NCI-H1694 (cell line): ENCODE measurements at places on chromosomes 16 and 17.
A peak's percentile ranks its signal among the peaks of the same experiment; 100 is the strongest.

DNA sequence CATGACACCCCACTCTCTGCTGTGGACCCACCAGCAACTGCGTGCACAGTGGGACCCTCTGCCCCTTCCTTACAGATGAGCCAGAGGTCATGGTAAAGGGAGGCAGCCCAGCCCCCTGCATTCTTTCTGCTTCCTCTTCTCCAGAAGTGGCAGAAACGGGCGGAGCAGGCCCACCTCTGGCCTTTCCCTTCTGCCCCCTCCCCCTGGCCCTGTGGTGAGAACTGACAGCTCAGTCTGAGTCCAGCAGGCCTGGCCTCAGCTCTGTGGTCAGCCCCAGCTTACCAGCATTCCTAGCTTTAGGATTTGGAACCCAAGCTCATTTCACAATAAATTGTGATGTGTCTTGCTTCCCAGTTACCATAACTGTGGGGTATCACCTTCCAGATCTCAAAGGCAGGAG is 4.8 kb upstream of the ANKRD11 start:
- no peak for DNase-seq

DNA sequence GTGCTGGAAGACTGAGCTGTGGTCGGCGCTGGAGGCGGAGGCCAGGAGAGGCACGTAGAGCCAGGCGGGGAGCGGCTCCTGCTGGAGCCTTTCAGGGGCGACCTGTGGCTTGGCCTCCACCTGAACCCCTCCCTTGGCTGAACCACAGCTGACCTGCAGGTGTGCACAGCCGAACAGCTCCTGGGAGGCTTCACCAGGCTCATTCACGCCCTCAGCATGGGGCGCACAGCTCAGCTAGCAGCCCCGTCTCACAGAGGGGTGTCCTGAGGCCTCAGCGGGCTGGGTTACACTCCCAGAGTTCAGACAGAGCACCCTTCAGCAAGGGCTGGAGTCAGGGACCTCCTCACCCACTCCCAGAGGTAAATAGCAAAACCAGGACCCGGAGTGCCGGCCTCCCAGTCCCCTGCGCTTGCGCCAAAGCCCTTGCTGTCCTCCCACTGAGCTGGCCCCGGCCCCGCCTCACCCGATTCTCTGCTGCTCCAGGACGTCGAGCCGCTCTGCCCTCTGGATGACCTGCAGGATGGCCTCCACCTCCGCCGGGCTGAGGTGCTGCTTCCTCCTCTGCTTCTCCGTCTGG is 31.7 kb downstream of the RPH3AL start:
- no peak for DNase-seq

GRCh38 chr17:80445007-80445725 is 30.2 kb downstream of the ENDOV start:
- peak; percentile 96 for DNase-seq

DNA sequence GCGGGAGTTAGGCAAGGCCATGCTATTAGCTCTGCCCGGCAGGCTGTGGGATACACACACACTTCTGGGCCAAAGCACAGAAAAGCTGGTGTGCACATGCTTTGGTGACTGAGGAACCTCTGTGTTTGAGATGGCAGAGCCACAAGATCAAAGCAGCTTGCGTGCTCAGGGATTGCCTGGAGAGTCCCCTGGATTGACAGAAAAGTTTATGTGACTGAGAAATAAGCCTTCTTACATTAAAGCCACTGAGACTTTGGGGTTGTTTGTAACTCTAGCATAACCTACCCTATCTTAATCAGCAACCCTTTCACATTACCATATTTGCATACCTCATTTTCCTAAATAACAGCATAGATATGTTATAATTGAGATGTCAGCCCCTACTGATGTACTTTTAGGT is 69.3 kb downstream of the MYO1D start:
- no peak for DNase-seq

DNA sequence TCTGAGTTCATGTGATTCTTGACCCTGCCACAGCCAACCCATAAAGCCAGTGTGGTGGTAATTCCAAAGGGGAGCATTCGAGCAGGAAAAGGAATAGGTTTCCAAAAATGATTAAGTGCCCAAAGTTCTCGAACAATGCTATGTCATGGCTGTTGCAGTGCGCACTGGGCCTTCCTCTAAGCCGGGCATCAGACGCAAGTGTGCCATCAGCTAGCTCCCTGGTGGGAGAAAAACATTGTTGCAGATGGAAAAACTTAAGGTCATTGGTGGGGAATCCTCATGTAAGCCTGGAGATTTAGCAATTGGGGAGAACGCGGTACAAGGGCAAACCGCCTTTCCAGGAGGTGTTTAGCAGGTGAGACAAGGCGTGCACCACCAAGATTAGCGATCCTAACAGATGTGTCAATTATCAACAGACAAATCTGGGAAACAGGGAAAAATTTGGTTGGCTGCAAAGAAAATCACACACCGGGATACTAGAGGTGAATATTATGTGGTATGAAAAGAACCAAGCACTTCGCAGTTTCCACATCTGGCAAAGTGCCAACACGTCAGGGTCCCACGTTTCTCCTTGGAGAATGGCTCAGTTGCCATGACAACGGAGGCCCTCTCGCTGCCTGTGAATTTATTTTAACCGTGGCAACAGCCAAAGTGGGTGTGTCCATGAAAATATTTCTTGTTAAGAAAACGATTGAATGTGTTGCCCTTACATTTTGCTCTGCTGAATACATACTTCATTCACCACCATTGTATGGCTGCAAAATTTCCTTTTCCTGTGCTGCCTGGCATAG is 118.5 kb upstream of the CACNG5 start:
- DNase-seq, result no peak

DNA sequence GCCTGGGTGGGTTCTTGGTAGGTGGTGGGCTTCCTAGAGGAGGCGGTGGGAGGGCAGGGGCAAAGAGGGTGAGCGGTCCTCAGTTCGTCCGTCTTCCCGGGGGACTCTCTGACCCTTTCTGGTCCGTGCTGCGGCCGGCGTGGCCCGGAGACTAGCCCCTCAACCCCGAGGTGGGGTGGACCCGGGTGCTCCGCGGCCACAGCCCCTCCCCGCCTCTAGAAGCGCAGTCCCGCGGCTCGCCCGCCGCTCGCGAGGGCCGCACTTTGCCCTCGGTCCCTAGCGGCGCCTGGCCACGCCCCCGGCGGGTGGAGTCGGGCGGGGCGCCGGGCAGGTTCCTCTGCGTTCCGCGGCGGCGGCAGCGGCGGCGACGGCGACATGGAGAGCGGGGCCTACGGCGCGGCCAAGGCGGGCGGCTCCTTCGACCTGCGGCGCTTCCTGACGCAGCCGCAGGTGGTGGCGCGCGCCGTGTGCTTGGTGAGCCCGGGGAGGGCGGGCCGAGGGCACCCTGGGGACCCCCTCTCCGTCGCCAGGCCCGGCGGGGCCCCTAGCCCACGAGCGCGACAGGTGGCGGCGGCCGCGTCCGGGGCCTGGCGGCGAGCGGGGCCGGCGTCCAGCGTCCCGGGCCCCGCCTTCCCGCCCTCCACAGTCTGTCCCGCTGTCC is at the start of gene SYNGR2:
TSS of gene SYNGR2 (plus strand) at position 340 of the 661 bp plus-strand sequence. CDS start at position 376, 36 bp downstream.
- peak; percentile 61 for DNase-seq

- no peak for DNase-seq
Measured at GRCh38 chr16:23999663-24000062, 163.9 kb downstream of the PRKCB start.

DNA sequence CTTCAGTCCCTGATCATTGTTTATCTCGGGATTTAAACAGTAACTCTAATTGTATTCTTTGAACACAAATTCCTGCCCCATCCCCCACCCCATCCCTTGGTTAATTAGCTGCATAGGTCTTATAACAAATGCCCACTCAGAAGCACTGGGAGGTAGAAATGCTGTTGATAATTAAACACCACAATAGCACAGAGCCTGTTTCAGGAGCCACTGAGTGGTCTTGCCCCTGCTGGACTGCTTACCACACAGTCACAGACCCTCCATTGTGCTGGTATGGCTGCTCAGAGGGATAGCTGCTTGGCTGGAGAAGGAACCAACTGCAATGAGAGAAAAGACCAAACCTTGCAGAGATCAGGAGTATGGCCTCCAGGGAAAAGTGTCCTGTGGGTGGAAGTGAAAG is 214.1 kb downstream of the ANKFN1 start:
- DNase-seq, result no peak

DNA sequence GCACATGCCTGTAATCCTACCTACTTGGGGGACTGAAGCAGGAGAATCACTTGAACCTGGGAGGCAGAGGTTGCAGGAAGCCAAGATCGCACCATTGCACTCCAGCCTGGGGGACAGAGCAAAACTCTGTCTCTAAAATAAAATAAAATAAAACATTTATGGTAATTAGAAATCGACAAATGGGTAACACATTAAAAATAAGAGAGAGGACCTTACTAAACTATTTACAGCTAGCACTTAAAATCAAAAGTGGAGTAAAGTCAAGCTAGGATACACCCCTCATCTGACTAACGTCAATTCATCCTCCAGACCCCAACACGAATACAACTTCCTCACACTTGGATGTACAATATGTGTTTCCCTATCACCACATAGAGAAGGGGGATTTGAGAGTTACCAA is 27.8 kb upstream of the RHOT1 start:
- no peak for DNase-seq

DNA sequence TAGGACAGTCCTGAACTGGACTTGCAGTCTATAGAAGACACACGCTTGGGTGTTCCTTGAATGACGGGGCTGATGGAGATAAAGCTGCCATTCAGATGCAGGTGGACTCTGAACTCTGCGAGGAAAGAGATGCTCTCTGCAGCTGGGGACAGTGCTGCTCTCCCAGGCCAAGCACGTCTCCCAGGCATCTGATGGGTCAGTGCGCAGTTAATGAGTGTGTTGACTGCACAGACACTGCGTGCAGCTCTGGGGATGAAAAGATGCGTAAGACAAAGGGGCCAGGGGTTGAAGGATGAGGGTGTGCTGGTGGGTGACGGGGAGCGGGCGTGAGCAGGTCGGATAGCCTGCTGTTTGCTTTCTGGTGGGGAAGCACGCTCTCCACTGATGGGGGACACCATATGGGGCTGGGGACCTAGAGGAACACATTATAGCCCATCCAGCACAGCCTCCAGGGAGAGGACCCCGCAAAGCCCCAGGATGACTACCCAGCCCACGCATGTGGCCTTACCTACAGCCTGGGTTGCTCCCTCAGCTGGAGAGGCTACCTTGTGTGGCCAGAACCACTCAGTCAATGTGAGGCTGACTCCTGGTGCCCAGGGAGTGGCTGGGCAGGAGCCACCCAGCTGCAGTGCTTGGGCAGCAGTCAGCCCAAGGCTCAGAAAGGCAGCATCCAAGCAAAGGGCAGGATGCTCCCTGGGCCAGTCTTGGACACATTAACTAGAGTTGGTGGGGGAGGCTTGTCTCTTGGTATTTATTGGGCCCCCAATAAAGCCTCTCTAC is 246.3 kb downstream of the RBFOX3 start:
- no peak for DNase-seq

- DNase-seq, result peak; percentile 49
Measured at GRCh38 chr17:81831957-81832607, 1.0 kb downstream of the MCRIP1 start.

- no peak for DNase-seq
Measured at GRCh38 chr17:30091771-30092170, 24.8 kb upstream of the NSRP1 start.

DNA sequence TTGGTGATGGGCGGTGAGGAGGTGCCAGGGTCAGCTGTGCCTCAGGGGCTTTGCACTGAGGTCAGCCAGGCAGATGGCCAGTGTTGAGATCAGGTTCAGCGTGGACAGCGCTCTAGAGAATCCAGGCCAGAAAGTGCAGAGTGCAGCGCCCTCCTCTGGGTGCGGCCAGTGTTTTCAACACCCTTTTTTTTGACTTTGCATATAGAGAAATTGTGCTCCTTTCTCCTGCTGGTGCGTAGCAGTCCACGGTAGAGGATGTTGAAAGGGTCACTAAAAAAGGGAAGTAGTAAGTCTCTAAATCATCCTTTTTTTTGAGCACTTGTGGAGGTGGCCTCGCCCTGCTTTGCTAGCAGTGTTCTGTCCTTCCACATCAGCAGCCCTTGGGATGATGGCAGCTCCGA is 53.9 kb downstream of the BANP start:
- DNase-seq, result no peak

DNA sequence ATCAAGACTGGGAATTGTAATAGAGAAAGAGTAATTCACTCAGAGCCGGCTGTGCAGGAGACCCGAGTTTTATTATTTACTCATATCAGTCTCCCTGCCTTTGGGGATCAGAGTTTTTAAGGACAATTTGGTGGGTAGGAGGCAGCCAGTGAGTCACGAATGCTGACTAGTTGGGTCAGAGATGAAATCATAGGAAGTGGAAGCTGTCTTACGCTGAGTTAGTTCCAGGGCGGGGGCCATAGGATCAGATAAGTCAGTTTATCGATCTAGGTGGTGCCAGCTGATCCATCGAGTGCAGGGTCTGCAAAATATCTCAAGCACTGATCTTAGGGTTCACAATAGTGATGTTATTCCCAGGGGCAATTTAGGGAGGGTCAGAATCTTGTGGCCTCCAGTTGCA is 20.2 kb upstream of the GUCY2D start:
- DNase-seq, result no peak

DNA sequence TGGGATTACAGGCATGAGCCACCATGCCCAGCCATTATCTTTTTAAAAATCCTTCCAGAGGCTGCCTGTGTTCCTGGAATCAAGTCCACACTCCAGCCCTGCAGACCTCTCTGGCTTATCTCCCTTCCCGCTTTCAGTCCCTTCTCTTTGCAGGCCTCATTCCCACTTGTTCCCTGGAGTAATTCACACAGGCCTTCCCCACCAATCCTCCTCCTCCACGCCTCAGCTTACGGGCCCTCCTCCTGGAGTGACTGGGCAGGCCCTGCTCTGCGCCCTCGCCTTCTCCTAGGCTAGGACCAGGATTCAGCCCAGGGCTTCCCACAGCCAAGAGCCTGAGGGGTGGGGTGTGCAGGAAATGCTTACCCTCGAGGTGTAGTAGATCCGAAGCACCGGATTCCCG is 2.8 kb downstream of the CDIPT start:
- no peak for DNase-seq
